Fibroblast of upper back skin (primary cell): ENCODE measurements at places on chromosomes 7 and 10.

DNA sequence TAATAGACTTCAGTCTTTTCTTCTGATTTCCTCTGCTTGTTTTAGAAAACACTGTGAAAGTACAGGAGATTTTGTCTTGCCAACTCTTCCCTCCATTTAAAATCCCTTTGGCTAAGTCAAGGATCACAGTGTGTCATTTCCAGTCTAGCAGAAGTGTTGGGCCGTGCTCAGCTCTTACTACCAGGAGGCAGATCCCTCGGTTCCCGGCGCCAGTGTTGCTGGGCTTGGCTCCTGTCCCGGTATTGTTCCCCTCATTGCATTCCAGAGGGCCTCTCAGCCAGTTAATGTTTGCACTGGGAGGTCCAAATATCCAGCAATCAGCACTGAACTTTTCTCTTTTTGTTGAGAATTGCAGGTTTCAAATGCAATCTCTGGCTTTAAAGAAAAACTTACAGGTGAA, 612.1 kb upstream of the MGMT start:
- DNase-seq: peak; percentile 83

- DNase-seq: peak; percentile 10
These were observed 65.6 kb downstream of the TWIST1 start for GRCh38 chr7:19051767-19052375.

DNA sequence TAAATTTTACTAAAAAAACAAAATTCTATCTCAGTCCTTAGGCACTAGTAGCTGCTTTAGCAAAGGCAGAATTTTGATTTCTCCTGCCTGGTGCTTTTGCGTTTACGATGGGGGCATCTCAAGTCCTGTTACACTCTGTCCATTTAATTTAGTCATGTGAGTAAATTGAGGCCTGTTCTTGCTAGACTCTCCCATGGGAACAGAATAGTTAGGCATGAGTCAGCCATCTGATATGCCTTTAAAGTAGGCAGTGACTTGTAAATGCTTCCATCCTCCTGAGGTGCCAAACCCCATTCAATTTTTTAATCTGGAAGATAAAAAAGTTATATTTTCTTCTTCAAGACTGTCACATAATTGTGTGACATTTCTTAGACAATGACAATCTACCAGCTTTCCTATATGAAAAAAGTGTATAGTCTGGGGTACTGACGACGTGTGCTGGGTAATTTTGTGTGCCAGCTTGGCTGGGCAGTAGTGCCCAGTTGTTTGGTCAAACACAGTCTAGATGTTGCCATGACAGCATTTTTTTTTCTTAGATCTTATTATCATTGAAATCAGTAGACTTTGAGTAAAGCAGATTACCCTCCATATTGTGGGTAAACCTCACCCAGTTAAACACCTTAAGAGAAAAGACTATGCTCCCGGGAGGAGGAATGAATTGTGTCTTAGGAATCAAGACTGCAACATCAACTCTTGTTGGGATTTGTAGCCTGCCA, 603.4 kb downstream of the SORCS1 start:
- peak; percentile 76 for DNase-seq

- no peak for DNase-seq
These were observed 570.2 kb downstream of the PTPRN2 start for GRCh38 chr7:158017111-158018097.

GRCh38 chr7:26071622-26072456, 80.2 kb upstream of the NFE2L3 start:
- no peak for DNase-seq

GRCh38 chr7:132381742-132382472, 194.4 kb downstream of the PLXNA4 start:
- peak; percentile 7 for DNase-seq

- no peak for DNase-seq
These were observed 18.8 kb downstream of the MYO3A start for GRCh38 chr10:25952857-25953256.

GRCh38 chr7:91137788-91138368, 126.4 kb upstream of the FZD1 start:
- DNase-seq: no peak

- no peak for DNase-seq
These were observed 47.5 kb upstream of the ANTXRL start for GRCh38 chr10:46239247-46239646.

GRCh38 chr10:105837951-105838350, 1196.9 kb downstream of the SORCS3 start:
- DNase-seq: peak; percentile 19

DNA sequence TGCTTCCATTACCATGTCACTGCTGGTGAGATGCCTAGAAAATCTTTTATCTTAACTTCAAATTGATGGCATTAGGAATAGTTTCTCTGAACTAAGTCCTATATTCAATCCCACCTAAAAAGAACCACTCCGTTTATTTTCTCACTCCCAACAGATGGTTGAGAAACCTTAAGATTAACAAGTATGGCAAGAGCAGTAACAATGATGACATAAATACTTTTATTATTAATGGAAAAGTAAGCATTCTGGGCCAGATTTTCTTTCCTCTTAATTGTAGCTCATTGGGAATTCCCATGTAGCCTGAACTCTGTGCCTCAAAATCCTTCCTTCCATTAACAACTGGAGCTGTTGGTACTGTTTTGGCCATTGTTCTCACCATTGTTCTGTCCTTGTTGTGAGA, 21.1 kb upstream of the FAM13C start:
- DNase-seq: no peak

- DNase-seq: no peak
These were observed 106.8 kb downstream of the RBM20 start for GRCh38 chr10:110750931-110751330.

DNA sequence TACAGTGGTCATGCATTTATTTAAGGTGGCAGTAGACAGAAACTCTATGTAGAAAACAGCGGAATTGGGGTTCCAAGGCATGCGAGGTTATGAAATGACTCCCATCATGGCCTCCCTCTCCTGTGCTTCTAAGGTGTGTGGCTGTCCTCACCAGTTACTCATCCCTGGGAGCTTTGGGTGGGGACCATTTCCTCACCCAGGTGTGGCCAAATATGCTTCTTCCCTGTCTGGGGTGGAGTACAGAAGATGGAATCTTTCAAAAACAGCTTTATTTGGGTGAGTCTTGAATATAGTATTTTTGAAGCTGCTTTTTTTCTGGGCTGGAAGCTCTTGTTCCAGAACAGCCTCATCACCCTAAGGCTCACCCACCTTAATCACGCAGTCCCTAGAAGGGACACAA, 139.0 kb downstream of the NRF1 start:
- DNase-seq: no peak

GRCh38 chr7:41256186-41256945, 446.5 kb downstream of the INHBA start:
- DNase-seq: peak; percentile 50

DNA sequence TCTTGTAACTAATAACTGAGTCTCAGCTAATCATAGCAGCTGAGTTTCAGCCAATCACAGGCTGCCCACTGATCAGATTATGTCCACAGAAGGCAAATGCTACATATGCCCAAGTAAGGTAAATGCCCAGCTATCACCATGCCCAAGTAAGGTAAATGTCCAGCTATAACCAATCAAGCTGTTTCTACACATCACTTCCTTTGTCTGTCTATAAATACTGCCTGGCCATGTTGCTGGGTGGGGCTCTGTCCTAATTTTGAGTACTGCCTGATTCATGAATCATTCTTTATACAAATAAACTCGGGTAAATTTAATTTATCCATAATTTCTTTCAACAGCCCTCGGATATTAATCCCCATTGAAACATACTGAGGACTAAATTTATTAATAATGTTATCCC, 312.4 kb downstream of the CACNA2D1 start:
- no peak for DNase-seq

- no peak for DNase-seq
These were observed 66.1 kb downstream of the MCMBP start for GRCh38 chr10:119806334-119807130.

DNA sequence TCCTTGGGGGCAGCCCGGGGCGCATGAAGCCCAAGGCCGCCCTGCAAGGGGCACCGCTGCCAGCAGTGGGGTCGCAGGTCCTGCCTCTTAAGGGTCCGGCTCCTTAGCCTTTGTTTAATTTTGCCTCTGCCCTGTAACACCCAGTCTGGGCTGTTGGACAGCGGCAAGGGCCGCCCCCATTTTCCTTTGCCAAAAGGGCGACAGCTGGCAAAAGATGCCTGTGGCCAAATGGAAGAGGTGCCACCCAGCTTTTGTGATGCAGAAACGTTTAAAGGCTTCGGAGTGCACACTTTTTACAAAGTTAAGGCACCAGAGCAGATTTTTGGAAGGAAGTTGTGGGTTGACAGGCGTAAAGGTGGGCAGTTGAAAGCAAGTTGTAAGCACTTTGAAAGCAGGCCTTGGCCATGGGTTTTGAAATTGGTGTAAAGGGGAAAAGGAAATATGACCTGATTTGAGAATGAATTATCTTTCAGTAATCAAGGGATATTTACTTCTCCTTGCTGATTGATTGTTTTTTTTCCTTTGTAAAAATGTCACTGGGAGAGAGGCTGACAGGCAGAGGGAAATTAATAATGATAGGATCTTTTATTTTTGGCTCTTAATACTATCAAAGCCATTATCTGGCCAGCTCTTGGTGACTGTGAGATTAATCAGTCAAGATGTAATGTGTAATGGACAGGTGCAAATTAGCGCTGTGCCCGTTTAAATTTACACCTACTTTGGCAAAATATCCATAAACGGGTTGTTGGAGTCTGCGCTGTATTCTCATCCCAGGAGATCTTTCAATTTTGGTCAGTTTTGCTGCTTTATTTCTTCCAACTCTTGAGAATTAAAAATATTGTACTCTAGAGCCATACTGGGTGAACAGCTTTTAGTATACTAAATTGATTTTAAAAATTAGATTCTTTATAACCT, 1.2 kb downstream of the CASD1 start:
- peak; percentile 11 for DNase-seq

DNA sequence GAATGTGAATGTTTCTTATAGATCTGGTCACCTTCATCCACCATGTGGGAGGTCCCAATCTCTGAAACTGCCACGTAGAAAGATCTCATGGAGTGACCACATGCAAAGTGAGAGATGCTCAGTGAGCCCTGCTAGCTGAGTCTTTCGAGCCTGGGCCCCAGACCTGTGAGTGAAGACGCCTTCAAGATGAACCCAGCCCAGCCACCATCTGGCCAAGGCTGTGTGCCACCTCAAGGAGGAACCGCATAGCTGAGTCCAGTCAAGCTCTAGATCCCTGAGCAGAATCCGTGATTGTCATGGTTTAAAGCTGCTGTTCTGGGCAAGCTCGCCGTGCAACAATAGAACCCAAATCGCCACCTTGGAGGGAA, 20.2 kb upstream of the PPIF start:
- no peak for DNase-seq

- peak; percentile 93 for DNase-seq
These were observed 7.2 kb downstream of the C10orf90 start for GRCh38 chr10:126663328-126663727.

DNA sequence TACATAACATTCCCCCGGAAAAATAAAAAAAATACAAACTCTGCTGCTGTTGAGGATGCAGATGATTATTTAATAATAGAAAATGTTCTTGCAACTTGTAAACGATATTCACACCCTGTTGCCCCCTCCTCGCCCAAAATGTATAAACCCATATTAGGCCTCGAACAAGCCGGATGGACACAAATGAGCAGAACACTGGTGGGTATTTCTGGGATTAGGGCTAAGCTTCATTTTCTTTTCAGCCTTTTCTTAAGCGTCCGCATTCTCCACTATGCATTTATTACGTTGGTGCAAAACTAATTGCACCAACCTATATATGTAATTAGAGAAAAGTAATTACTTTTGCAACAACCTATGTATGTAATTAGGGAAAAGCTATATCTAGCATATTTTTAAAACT, 349 bp upstream of the GNG11 start:
- no peak for DNase-seq

DNA sequence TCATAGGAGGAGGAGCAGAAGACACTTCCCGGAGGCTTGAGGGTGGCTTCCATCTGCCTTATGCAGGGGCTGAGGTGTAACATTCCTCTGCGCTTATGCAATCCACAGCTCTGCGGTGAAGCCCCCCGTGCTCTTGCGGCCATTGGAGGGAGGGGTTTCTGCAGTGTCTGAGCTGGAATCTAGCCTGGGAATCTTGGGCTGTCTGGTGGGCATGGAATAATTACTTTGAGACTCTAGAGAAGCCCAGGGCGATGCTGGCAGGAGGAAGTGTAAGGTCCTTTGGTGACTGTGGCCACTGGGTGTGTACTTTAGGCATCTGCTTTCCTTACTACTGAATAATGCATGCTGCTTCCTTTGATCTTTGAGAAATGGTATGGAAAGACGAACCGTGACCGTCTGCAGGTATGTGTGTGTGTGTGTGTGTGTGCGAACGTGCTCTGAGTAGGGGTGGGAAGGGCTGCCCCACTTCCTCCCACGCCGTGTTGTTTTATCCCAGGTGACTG, 181.0 kb downstream of the PRPF18 start:
- peak; percentile 74 for DNase-seq

GRCh38 chr7:142961973-142962926, at the start of gene KEL:
KEL (minus strand) TSS chr7:142962363; CDS start chr7:142962206, 157 bp downstream.
- DNase-seq: no peak

DNA sequence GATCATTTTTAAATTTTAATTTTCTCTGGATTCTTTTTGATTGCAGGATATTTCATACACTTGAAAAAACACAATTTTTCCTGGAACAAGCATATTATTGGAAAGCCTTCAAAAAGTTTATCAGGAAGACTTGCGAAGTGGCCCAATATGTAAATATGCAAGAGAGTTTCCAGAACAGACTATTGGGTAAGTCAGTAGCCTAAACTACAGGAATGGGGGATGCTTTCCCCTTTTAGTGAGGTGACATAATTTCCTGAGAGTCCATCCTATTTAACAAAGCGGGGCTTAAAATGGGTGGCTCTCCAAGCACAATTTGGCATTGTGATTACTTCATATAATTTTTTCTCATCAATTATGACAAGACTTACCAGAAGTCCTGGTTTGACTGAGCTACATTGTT, 77.9 kb downstream of the ABCA13 start:
- DNase-seq: no peak

DNA sequence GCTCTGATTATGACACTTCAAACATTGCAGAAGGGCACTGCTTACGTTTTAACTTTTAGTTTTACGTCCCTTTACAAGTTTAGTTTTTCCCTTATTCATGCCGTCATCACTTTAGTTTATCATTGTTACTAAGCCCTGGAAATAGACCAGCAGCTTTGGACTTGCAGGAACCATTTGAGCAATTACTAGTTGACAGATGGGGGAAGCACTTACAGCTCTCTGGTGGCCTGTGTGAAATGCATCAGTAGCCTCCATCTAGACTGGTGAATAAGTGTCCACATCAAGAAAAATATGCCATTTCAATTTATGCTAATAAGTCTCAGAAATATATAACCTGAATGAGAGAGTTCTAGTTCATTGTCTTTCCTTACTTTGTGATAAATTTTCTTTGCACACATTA, 194.9 kb upstream of the GRM3 start:
- no peak for DNase-seq

GRCh38 chr7:139370943-139371313, 11.2 kb downstream of the LUC7L2 start:
- no peak for DNase-seq

- no peak for DNase-seq
These were observed 2.6 kb downstream of the LIPA start for GRCh38 chr10:89248990-89249389.

DNA sequence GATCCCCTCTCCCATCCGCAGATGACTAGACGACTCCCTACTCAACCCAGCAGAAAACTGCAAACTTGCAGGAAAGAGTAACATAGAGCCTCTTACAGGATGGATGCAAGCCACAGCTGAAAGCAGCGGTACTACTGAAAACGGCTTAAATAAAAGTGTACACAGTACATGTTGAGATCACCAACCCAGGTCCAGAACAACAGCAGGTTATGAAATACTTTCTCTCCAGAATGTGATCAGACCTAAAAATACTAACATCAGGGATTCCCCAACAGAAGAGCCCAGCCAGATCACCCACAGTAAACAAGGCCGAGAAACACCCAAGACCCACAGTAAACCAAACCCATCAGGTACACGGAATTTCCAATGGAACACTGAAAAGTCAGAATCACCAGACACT, 13.2 kb downstream of the ATE1 start:
- DNase-seq: no peak
